ENCODE measurements at places on chromosomes 6 and 20.

DNA sequence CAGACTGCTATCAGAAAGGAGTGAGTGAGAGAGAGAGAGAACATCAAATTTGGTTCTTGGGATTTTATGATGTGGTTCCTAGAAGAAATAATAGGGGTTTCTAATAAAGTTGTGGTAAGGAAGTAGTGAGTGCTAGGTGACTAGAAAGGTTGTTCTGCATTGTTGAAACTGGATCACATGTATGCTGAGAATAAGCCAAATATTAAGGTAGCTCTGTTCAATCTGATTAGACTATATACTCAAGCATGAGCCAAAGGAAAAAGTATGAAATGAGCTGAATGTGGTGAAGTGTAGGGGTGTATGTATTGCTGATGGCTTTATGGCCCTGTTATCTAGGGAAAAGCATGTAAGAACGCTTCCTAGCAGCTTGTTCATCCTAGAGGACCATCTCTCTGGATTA is 63.0 kb upstream of the IMPG1 start:
- no peak for DNase-seq

GRCh38 chr6:53854843-53855567 is 60.2 kb downstream of the LRRC1 start:
- DNase-seq, result no peak

- no peak for DNase-seq
Observed at GRCh38 chr6:138728662-138729061, 44.9 kb upstream of the CCDC28A start.

DNA sequence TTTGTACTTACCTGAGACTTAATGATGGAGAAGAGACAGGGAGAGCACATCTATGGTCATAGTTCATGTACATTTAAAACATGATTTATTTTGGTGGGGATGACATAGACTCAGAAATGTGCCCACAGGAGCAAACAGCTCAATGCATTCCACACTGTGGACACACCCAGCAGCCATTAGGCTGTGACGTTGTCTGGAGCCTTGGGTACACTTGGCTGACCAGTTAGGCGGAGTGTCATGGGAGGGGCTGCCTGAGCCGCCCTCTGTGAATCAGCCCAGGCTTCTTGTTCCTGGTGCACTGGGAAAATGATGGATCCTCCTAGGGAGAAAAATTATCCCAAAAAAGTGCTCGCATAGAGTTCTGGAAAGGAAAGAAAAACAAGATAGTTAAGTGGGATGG is 231.0 kb upstream of the GMDS start:
- DNase-seq, result no peak

GRCh38 chr6:4402477-4402976 is 267.2 kb upstream of the ECI2 start:
- no peak for DNase-seq

DNA sequence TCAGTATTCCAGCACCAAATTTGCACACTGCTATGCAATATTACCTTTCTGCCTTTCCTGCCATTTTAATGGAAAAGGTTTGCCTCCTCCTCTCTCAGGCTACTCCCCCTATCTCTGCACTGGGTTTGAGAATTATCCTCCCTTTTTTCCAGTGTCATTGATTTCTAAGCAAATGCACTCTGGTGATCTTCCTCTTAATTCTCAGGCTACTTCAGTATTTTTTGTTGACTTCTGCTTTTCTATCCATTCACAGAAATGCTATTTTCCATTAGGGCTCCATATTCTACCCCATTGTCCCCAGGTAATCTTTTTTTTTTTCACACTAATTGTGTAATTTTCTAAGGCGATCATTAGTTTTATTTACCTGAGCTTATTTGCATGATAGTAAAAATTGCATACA is 144.0 kb downstream of the GJA1 start:
- no peak for DNase-seq

DNA sequence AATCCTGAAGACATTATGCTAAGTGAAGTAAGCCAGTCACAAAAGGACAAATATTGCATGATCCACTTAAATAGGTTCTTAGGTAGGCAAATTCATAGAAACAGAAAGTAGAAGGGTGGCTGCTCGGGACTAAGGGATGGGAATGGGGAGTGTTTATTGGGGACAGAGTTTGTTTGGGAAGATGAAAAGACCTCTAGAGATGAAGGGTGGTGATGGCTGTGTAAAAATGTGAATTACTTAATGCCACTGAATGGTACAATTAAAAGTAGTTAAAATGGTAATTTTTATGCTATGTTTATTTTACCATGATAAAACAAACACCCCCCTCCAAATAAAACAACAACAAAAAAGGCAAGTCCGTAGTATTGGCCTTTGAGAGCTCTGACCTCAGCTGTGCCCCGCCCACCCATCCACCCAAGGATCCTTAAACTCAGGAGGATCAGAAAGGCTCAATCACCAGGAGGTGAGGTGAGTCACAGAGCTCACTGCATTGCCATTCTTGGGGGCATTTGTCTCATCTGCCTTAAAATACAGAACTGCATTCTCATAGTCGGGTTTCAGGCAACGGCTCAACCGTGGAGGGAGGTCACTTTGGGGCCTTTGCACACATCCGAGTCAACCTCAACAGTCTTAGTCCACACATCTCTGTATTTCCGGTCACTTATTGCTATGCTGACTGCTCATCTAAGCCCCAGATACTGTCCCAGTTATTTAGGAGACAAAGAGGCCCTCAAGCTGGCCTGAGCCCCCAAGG is 96.7 kb downstream of the SLC22A23 start:
- no peak for DNase-seq

GRCh38 chr6:94456266-94456665 is 1036.9 kb upstream of the EPHA7 start:
- no peak for DNase-seq

- no peak for DNase-seq
Observed at GRCh38 chr6:20313960-20314530, 87.6 kb upstream of the E2F3 start.

DNA sequence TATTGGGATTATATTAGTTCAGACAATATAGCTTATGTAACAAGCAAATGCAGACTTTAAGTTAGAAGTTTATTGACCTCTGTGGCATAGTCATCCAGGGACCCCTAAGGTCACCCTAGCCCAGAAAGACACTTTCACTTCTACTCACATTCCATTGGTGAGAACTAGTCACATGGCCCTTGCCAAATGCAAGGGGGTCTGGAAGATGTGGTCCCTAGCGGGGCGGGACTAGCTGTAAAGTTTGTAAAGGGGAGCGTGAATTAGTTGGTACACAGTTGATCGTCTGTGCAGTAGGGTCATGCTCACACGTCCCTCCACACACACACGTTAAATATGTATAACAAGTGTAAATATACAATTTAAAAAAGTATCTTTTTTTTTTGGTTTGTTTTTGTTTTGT is 9.3 kb downstream of the HNF4A start:
- no peak for DNase-seq

DNA sequence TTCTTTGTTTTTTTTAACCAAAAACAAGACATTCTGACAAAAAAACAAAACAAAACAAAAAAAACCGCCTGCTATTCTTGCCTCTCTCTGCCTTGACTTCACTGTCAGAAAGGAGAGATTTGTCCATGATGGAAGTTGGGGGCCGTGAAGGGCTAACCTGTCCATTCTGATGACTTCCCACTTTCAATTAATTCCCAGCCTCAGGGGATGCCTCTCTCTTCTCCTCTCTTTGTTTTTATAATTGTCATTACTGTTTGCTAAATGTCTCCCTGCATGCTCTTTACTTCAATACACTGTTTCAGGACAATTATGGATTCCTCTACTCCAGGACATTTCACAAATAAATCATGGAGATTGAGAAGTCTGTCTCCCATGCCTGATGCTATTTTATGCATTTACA is 130.5 kb upstream of the CNR1 start:
- peak; percentile 7 for DNase-seq

DNA sequence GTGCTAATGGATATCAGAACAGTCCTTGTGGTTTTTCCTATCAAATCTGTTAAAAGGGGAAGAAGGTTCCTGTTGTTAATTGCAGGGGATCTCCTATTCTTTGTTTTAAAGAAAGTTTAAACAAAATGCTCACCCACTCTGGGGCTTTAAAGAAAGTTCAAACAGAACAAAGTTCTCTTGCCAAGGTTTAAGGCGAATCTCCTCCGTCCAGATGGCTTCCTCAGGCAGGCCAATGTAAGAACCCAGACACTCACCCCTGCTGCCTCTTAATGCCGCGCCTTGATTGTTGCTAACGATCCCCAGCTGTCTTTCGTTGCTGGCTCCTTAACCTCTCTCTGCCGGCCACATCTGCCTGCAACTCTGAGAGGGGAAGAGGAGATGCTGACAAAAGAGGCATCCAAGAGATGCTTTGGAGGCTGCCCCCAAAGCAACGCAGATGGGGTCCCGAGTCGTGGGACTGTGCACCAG is 235.0 kb upstream of the PRDM1 start:
- DNase-seq, result no peak

DNA sequence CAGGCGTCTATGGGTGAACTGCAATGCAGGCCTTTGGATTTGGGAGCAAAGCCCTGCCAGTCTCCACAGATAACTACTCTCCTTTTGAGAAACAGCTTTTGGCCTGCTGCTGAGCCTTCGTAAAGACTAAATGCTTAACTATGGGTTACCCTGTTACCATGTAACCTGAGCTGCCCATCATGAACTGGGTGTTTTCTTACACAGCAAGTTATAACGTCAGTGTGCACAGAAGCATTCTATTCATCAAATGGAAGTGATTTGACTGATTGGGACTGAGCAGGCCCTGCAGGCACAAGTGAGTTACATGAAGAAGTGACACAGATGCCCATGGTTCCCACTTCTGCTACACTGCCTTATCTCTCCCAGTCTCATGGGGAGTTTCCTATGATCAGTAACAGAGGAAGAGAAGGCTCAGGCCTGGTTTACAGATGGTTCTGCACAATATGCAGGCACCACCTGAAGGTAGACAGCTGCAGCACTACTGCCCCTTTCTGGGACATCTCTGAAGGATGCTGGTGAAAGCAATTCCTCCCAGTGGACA is 319.1 kb downstream of the CD83 start:
- DNase-seq, result peak; percentile 14

DNA sequence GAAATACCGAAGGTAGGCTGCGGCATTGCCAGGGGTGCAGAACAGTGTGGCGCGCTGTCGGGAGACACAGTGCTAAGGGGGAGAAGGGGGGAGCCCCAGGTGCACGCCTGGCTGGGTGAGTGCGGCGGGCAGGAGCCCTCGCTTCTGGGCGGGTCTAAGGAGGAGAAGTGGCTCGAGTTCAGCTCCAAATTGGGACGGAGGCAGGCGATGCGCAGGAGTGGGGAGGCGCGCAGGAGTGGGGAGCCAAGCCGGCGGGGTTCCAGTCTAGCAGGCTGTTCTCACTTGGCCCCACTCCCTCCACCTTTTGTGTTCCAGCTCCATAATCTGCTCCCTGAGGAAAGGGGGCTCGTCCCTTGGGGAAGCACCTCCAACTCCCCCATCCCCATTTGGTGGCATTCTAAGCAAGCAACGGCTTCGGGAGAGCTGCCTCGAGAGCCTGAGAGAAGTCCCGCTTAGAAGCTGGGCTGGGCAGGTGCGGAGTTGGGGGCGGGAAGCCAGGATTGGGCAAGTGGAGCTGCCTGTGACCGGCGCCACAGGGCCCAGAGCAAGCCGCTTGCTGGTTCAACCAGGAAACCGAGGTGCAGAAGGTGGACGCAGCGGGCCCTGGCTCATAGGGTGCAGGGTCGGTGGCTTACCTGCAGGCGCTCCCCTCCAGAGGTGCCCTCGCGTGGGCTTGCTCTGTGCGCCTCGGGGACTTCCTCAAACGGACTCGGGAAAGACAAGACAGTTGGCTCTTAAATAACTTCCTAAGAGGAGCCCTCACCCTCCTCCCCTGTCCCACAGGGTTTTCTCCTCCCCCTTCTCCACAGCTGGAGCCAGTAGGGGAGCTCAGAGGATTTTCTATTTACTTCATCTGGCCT is at the start of gene F13A1:
TSS of gene F13A1 (minus strand) at position 711 of the 860 bp plus-strand sequence. CDS start 1,998 bp downstream, outside the sequence.
- DNase-seq, result no peak

All from COR-L47 (cell line).